Uterus (tissue), 4 donors: ENCODE measurements at places on chromosomes 7 and 10. TPM values are rescaled to one million over a fixed set of nuclear protein-coding genes. Genes with fewer than 3 reads are reported as not detected.

- no peaks in the 10 kb centered on the region for H3K4me1 ChIP-seq
- no peaks in the 10 kb centered on the region for H3K27me3 ChIP-seq
- H3K27ac ChIP-seq: no peak overlapping the region
- H3K36me3 ChIP-seq: no peaks in the 10 kb centered on the region
- H3K4me3 ChIP-seq: no peak overlapping the region
- DNase-seq: no peak
Observed at GRCh38 chr7:37449621-37450020, 957 bp upstream of the ELMO1 start.

DNA sequence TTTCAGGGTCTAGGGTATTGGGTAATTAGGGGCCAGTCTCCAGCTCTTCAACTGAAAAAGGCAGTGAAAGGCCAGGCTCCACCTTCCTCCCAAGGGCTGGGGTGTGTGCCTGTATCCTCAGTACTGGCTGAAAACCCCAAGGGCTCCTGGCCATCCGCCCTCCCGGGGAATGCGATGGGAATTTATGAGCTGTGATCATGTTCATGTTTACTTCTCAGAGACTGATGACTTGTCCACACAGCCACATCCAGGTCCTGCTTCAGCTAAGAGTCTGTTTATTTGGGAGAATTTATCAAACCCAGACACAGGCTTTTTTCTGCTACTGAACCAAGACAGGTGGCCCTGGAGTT, 91.7 kb downstream of the CCDC3 start:
- no peak overlapping the region for H3K4me3 ChIP-seq
- no peak for DNase-seq
- H3K27me3 ChIP-seq: no peaks in the 10 kb centered on the region
- no peaks in the 10 kb centered on the region for H3K36me3 ChIP-seq
- H3K4me1 ChIP-seq: no peaks in the 10 kb centered on the region

- DNase-seq: no peak
- no peak overlapping the region for H3K27ac ChIP-seq
- H3K36me3 ChIP-seq: no peaks in the 10 kb centered on the region
- H3K4me3 ChIP-seq: no peak overlapping the region
Observed at GRCh38 chr7:148712678-148713329, 14.1 kb downstream of the CUL1 start.

GRCh38 chr7:43694399-43694748, 34.9 kb downstream of the COA1 start:
- H3K36me3 ChIP-seq: no peaks in the 10 kb centered on the region
- H3K4me3 ChIP-seq: no peak overlapping the region
- no peaks in the 10 kb centered on the region for H3K4me1 ChIP-seq
- no peaks in the 10 kb centered on the region for H3K27me3 ChIP-seq
- no peak for DNase-seq

DNA sequence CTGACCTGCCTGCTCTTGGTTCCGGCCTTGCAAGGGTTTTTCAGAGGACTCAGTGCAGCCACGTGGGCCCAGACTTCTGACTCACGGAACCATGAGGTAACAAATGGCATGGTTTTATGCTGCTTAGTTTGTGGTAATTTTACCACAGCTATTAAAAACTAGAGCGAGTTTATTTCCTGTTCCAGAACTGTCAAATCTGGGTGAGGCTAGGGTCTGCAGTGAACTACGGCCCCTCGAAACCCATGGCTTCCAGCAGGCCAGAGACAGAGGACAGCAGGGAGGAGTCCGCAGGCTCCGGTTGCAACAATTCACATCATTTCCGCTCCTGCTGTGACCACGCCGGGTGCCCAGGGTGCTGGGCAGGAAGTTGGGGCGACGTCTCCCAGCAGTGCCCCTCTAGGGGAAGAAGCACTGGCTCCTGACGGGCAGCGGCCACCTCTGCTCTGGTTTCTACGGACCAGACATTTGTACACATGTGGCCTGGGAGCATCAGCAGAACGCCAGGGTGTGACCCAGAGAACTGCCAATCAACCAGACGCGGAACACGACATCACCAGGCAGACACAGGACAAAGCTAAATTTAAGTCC, 74.8 kb downstream of the ADARB2 start:
- no peak for DNase-seq
- no peaks in the 10 kb centered on the region for H3K27me3 ChIP-seq
- no peaks in the 10 kb centered on the region for H3K4me1 ChIP-seq
- H3K4me3 ChIP-seq: no peak overlapping the region
- no peak overlapping the region for H3K27ac ChIP-seq

GRCh38 chr10:90675621-90676020, 182.2 kb downstream of the HTR7 start:
- H3K4me3 ChIP-seq: no peak overlapping the region
- no peaks in the 10 kb centered on the region for H3K36me3 ChIP-seq
- DNase-seq: no peak
- no peaks in the 10 kb centered on the region for H3K4me1 ChIP-seq

Gene CRHR2
- 0.27 TPM for total RNA-seq

Gene CPSF4
- 67.9 TPM for total RNA-seq

Gene FEZF1
- not detected for total RNA-seq

Gene CYTH3
- 14.6 TPM for total RNA-seq

Gene ACSL5
- total RNA-seq: 30.6 TPM
